ENCODE measurements at places on chromosomes 3 and 15.

DNA sequence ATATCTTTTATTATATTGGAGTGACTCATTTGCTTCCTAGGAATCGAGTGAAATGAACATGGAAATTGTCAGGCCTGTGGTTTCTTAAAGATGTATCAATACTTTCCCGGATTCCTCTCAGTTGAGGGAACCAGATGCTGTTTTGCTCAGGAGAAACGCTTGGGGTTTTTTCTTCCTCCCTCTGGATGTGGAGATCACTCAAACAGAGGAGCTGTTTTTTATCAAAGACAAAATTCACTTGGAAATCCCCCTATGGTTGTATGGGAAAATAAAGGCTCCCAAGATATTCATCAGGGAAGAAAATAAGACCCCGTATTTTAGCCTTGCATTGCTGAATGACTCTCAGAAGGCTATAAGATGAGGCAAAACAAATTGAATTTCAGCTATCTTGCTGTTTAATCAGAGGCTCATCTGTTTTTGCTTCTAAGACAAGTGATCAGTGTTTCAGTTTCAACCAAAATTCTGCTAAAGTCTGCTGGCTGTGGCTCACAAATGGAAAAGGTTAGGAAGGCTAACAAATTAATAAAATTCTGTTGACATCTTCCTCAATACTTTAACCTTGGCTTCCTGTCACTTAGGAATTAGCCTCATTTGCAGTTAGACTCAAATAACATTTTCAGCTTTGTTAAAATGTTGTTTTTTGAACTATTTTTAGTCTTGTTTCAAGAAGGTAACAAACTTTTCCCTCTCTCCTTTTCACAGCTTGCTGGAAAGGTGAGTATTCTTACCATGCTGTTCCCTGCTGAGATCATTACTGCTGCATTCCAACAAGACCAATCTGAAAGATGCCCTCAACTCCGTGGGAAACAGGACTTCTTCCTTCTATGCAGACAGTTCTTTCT lies 83.6 kb downstream of the COL6A5 start:
- no peak for DNase-seq

- DNase-seq: no peak
Measured at GRCh38 chr3:110679285-110679684, 392.3 kb upstream of the NECTIN3 start.

DNA sequence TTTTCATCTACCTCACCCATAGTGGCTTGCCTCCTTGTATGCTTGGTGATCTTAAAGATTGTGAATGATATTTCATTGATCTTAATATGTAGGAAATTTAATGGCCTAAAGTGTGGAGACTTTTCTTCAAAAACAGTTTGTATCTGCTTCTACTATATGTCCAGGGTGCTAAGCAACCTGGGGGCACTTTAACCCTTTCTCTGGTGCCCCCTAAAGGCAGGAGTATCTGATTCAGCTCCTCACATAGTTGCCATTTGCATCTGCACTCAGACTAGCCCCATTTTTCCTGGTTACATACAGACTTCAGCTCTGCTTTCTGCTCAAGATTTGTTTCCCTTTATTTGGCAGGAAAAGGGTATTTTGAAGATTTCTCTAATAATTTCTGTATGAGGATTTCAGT lies 5.2 kb upstream of the PFN2 start:
- DNase-seq: no peak

DNA sequence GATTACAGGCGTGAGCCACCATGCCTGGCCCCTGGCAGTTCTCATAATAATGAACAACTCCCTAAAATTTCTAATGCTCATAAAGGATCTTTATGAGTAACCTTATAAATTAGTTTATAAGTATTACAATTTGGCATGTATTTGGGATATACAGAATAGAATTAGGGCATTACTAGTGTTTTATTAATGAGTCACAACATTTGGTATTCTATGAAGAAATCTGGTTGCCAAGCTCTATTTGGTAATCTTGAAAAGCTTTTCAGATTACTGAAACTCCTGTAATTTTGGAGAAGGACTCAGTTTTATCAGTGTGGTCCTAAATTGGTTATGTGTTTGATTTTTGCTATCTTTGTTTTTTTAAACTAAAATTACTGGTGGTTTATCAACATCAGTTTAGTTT lies 45.8 kb downstream of the TM6SF1 start:
- DNase-seq: no peak

GRCh38 chr3:100968932-100969906 lies 24.0 kb downstream of the ABI3BP start:
- no peak for DNase-seq

- no peak for DNase-seq
Measured at GRCh38 chr15:70470556-70471191, 292.7 kb downstream of the UACA start.

- no peak for DNase-seq
Measured at GRCh38 chr3:139586420-139587017, 47.0 kb upstream of the RBP1 start.

- no peak for DNase-seq
Measured at GRCh38 chr3:189947948-189948723, 172.6 kb downstream of the P3H2 start.

Data from CD4-positive, alpha-beta T cell treated with Interleukin-2 at 100 ng/mL for 4 hours (primary cell).